ENCODE measurements at places on chromosomes 5 and 9.
A peak's percentile ranks its signal among the peaks of the same experiment; 100 is the strongest.

DNA sequence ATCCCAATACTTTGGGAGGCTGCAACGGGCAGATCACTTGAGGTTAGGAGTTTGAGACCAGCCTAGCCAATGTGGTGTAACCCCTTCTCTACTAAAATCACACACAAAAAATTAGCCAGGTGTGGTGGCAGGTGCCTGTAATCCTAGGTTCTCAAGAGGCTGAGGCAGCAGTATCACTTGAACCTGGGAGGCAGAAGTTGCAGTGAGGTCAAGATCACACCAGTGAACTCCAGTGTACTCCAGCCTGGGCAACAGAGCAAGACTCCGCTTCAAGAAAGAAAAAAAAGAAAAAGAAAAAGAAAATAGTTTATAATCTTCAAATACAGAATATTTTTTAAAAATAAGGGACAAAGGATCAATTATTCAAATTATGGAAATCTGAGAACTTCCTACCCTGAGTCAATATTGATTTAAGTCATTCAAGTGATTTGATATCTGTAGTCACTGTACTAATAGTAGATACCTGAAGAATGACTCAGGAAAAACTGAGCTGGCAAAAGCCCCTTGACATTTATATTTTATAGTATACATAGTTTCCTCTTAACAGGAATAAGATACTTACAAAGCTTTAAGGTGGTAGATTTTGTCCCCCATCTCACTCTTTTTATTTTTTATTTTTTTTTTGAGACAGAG is 61.8 kb downstream of the PTBP3 start:
- DNase-seq = no peak

DNA sequence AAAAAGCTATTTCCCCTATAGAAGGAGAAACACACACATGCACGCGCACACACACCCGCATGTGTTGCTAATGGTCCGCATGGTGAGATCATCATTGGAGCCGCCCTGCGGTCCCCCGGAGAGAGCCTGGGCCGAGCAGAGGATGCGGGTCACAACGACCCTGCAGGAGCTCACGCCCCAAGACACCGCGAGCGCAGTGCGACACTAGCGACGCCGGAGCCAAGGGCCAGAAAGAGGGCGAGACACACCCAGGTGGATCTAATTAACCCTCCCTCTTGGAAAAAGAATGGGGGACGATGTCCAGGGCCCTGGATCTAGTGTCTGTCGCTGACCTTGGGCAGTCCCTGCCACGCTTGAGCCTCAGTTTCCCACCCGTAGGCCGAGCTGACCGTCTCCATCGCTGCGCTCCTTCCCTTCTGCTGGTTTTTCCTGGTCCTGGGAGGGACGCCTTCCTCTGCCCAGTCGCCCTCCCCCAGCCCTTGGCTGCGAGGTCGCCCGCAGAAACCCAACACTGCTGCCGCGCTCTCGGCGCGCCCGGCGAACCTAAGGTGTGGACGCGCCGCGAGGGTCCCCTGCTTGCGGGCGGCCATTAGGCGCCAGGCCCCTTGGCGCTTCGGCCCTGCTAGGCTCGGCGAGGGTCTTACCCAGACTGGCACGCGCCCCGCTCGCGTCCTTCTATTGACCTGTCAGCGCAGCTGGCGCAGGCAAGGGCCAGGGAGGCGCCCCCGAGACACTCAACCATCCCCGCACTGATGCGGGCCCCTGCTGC is 47.5 kb upstream of the RNF20 start:
- peak; percentile 49 for DNase-seq

DNA sequence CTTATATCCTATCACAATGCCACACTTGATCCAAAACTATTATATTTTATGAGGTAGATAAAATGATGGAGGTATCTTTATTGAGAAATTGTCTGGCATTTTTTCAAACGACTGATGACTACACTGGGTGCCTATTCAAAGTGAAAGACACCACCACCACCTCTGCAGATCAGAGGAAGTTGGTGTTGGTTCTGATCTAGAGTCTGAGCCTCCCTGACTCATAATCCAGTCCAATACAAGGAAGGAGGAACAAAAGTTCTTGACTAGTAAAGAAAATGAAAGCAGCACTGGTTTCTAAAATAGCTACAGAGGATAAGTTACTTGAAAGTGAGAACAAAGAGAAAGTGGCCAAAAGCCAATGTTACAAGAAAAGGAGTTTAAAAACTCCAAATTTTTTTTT is 139.9 kb downstream of the RFX3 start:
- DNase-seq = no peak

DNA sequence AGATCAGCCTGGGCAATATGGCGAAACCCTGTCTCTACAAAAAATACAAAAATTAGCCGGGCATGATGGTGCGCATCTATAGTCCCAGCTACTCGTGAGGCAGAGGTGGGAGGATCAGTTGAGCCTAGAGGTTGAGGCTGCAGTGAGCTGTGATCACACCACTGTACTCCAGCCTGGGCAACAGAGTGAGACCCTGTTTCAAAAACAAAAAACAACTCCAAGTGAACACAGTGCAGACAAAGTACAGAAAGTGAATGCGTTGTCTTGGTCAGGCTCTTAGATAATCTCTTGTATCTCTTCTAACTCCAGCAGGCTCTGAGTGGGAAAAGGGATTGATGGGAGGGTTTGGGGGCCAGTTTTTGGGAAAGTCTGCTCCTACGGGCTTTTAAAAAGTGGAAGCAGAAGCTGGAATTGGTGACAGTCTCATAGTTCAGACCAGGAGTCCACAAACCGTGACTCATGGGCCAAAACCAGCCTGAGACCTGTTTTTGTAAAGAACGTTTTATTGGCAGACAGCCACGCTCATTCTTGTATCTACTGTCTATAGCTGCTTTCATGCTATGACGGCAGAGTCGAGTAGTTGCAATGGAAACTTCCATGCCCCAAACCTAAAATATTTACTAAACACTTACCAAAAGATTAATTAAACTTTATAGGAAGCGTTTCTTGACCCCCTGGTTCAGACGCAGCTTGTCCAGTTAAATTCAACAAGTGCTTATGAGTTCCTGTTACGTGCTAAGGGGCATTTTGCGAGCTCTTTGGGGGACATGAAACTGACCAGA is 32.9 kb downstream of the NDST1 start:
- no peak for DNase-seq

GRCh38 chr5:179143446-179143845 is 83.3 kb downstream of the ZNF354C start:
- DNase-seq = no peak

DNA sequence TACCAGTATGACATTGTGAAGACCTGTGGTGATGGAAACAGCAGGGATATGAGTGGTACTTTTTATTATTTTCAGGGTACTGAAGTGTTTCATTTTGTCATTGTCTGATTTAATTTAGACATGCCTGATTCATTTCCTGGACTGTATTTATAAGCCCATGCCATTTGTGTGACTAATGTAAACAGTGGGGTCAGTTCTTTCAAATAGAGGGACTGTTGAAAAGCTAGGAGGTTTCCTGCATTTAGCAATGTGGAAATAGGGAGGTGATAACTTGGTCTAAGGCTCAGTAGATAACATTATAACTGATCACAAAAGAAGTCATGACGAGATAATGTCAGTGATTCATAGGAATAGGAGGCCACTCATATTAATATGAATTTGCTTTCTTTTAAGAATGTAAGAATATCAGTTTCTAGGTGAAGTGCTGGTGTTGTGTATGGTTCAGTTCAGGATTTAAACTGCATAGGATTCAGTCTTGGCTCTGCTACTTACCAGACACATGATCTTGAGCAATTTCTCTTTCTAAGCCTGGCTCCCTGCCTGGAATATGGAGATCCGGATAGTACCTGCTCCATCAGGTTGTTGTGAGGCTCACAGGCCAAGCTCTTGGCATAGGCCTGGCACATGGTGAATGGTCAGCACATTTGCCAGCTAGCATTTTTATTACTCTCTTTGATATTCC is 7.5 kb downstream of the RASGRF2 start:
- DNase-seq = peak; percentile 2
